ENCODE measurements at places on chromosomes 5 and 9.

DNA sequence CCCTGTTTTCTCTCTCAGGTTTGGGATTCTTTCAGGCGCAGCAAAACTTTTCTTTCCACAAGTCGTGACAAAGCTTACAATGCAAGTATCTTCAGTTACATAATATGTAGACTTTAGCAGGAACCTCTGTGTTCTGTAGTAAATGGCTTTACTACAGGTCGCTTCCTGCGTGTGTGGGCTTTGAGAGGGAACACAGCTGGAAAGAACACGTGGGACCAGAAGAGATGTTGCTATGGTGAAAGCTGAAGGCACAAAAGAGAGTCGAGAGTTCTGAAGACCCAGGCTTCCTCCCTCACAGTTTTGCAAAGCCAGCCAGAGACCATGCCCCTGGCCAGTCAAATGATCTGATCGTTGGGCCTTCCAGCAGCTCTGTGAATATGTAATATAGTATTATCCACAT, 4.0 kb downstream of the ANKRD55 start:
- no peak for DNase-seq

DNA sequence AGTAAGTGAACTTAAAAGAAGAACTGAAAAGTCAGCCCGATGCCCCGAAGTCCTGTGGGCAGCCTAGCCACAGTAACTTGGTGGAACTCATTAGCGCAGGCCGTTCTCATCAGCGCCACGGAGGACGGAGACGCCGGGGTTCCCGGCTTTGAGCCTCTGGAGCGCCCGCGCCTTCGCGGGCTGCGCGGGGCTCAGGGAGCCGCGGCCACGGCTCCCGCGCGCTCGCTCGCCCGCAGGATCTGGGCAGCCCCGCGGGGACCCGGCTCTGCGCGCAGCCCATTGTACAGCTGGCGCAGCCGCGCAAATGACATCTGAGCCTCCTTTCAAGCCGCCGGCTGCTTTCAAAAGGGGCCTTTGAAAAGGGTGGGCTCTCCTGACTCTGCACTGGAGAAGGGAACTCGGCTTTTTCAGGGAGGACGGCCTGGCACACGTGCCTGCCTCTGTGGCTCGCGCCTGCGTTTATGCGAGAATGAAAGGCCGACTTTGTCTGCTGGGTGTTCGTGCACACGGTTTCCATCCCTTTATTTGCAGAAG, 40.7 kb downstream of the TLR4 start:
- no peak for DNase-seq

DNA sequence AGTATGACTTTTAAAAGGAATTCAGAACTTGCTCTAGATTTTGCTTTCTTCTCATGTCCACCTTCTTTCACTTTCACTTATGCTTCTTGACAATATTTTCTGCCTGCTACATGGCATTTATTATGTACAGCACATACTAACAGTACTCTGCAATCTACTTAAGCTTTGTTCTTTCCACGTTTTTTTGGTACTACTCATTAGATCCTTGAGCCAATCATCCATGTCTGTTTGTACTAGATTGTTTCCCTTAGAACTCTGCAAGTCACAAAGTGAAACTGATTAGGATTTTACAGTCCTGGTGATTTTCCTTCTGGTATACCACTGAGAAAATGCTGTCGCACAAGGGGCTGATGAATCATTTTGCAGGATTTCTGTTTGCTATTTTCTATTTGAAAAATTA, 78.3 kb downstream of the PARP8 start:
- no peak for DNase-seq

GRCh38 chr9:3894772-3895171, 369.0 kb upstream of the RFX3 start:
- DNase-seq = no peak

- DNase-seq = no peak
These were observed 53.0 kb downstream of the GADD45G start for GRCh38 chr9:89657765-89658164.

- DNase-seq = no peak
These were observed 100.5 kb downstream of the TMEM174 start for GRCh38 chr5:73273379-73274050.

DNA sequence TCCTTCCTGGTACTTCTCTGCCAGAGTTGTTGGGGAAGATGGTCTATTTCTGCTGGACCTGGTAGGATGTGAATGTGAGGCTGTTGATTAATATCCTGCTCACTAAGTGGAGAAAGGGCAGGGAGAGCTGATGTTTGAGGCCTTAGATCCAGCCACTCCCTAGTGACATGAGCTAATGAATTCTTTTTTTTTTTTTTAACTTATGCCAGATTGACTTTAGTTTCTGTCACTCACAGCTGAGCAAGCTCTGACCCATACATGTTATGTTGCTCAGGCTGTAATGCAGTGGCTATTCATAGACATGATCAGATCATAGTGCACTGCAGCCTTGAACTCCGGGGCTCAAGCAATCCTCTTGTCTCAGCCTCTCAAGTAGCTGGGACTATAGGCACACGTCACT, 75.1 kb upstream of the SPRY4 start:
- no peak for DNase-seq

GRCh38 chr9:130215341-130216119, 43.3 kb downstream of the NCS1 start:
- no peak for DNase-seq

- DNase-seq = no peak
These were observed 176.9 kb downstream of the PALM2AKAP2 start for GRCh38 chr9:109956717-109957440.

DNA sequence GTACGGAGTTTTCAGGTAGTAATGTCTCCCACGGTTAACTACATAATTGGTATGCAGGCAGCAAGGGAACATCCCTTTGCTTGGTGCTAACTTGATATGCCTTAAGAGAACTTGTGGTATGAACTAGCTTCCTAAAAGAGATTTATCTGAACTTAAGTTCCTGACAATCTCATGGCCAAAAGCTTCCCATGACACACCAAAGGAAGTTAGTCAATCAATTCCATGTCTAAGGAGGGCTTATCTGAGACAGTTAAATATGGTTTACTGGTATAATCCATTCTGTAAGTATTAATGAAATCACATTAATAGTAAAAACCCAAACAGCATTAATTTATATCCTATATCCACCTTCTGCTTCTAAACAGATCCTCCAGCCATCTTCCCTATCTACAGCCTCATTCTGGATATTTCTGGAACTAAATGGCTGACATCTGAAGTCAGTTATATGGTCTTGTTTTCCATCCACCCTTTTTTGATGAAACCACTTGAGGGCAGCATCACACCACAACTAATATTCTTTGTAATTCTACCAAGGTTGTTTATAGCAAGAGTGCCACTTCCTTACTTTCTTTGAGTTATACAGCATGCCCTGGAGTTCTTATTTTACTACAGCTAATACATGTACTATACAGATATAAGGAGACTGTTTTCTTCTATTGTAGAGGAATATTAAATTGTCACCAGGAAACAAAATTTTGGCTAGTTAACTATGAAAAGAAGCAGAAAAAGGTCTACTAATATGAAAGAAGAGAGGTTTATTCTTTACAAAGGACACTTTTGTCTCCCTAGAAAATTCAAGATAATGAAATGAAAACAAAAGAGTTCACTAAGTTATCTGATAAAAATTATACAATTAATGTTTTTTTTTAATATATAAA, 34.7 kb downstream of the SHOC1 start:
- DNase-seq = no peak

DNA sequence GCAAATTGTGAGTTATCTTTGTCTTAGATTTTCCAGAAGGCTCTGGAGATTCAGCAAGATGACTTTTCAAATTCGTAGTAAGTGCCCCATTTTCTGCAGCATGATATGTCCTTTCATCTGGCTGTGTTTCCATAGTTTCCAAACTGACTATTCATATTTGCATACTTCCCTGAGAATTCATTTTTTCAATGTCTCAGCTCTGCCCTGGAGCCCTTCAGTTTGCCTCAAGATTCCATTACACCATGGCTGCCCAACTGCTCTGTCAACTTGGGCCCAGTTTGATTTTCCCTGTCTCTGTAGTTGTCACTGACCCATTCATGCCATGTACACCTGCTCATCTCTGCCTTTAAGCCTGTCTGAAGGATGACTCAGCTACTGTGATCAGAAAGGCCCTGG, 94.2 kb upstream of the RUSC2 start:
- DNase-seq = no peak

DNA sequence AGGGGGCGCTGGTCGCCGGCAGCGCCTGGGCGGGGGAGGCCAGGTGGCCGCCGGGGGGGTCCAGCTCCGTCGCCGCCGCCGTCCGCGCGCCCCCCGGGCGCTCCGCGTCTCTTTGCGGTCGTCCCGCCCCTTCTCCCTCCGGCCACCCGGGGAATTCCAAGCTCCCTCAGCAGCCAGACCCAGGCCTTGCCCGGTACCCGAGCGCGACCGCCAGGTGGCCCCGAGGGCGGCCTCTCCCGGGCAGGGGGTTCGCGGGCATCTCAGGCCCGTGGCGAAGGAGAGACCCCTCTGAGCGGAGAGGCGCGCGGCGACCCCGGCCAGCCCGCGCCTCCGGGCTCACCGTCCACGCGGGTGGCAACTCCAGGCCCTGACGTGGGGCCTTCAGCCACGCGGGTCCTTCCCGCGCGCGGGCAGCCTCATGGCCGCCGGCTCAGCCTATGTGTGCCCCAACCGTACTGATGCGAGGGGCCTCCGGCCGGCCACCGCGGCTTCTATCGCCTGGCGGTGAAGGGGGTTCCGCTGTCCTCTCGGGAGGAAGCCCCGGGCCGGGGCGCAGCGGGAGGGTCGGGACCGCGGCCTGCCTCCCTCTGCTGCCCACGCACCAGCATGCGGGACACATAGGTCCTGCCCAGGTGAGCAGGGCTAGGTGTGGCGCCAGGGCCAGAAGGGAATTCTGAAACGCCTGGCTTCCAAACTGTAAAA, 529 bp upstream of the NRARP start:
- no peak for DNase-seq

Data from NCI-H187 treated with DMSO at 0.1 percent for 48 hours (cell line).